Osteocyte (in vitro differentiated cells): ENCODE measurements at places on chromosomes 5 and 9.
A peak's percentile ranks its signal among the peaks of the same experiment; 100 is the strongest.

DNA sequence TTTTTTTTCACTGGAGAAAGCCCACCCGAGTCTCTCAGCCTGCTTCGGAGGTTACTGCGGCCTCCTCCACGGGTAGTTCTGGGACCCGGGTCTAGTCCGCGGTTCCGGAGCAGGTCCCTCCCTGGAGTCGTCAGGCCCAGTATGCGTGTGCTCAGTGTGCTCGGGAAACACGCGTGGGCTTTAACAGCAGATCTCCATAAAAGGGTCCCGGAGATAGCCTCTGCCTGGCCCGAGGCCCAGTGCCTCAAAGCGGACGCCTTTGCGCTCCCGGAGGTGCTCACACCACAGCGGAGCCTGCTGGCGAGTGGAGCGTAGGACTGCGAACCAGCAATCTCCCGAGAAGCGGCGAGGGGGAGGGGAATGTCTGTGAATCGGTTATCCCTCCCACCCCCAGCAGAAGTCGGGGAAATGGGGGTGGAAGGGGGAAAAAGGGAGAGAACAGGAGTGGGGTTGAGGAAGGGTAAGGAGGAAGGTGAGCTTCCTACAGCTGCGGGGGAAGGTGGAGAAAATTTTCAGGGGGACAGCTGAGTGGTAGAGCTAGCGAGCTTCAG is 28.7 kb downstream of the CDKN2A start:
- no peak for DNase-seq

DNA sequence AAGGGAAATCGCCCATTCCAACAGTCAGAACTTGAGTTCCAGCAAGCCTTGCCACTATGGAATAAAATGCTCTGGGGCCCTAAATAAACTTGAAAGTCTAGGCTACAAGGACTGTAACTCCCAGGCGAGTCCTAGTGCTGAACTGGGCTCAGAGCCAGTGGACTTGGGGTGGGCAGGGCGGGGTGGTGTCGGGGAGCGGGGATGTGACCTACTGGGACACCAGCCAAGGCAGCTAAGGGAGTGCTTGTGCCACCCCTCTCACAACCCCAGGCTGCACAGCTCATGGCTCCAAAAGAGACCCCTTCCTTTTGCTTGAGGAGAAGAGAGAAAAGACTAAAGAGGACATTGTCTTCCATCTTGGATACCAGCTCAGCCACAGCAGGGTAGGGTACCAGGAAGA is 61.5 kb downstream of the MEIKIN start:
- DNase-seq = no peak

- no peak for DNase-seq
Measured at GRCh38 chr9:133901184-133901835, 90.8 kb downstream of the VAV2 start.

GRCh38 chr9:127931092-127931881 is 710 bp upstream of the PIP5KL1 start:
- DNase-seq = no peak

- DNase-seq = no peak
Measured at GRCh38 chr5:169218176-169218575, 82.8 kb downstream of the SLIT3 start.

- no peak for DNase-seq
Measured at GRCh38 chr9:69445251-69445650, 120.2 kb downstream of the ENTREP1 start.

- DNase-seq = no peak
Measured at GRCh38 chr5:160506006-160507004, 84.7 kb downstream of the PTTG1 start.

GRCh38 chr9:34862043-34862442 is 96.0 kb upstream of the PHF24 start:
- DNase-seq = no peak

DNA sequence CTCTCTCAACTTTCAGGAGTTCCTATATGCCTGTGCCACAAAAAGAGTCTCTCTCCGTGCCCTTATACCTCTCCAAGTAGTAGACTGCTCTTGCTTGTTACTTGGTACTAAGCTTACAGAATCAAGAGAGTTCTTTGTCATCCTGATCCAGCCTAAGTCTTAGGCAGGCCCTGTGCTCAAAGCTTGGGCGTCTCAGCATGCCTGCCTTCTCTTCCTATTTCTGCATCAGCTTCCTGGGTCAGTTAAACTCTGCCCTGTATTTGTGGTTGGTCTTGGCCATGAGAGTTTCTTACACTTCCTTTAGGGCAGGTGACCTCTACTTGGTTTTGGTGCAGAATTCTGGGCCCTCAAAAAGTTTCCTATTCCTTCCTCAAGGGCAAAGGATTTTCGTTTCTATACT is 33.0 kb upstream of the UGCG start:
- DNase-seq = no peak

DNA sequence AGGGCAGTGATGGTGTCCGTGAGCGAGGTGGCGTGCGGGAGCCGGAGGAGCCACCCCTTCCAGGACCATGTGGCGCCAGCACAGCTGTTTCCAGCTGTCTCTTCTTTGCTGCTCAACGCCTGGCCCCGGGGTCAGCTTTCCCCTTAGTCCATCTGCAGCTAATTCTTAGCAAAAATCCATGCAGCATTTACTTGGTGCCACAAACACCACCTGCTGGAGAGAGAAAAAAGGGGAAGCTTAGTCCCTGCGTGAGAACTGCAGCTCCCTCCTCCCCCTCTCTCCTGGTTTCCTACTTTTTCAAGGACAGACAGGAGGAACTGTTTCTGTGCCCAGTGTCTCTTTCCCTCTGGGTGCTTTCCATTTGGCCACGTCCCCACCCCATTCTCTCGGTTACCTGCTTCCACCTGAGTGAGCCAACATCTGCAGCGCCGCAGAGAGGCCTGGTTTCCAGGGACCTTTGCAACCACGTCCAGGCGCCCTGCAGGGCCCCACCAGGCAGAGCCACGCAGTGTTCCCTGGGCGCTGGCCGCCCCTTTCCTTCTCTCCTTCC is 3.4 kb downstream of the SLC6A19 start:
- DNase-seq = no peak

- no peak for DNase-seq
Measured at GRCh38 chr9:13725516-13725915, 446.0 kb upstream of the MPDZ start.

GRCh38 chr5:175873088-175873454 is 1.7 kb downstream of the CPLX2 start:
- DNase-seq = no peak

- no peak for DNase-seq
Measured at GRCh38 chr9:78196258-78196657, 39.6 kb upstream of the CEP78 start.

DNA sequence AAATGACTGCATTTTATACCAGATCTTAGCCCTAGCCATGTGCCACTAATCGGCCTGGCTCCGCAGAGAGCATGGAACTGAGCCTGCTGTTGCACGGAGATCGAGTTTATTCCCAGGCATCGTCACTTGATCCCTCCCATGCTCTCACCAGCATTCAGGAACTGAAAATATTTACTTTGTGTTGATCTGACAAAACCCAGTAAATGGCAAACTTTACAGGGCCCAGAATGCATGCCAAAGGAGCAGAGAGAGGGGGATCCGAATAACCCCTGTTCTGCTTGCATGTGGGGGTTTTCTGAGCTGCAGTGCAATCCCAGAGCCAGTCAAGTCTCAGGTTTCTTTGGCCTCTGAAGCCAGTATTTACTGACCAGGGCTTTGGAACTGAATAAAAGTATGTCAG is 87.3 kb downstream of the GAS1 start:
- DNase-seq = no peak

DNA sequence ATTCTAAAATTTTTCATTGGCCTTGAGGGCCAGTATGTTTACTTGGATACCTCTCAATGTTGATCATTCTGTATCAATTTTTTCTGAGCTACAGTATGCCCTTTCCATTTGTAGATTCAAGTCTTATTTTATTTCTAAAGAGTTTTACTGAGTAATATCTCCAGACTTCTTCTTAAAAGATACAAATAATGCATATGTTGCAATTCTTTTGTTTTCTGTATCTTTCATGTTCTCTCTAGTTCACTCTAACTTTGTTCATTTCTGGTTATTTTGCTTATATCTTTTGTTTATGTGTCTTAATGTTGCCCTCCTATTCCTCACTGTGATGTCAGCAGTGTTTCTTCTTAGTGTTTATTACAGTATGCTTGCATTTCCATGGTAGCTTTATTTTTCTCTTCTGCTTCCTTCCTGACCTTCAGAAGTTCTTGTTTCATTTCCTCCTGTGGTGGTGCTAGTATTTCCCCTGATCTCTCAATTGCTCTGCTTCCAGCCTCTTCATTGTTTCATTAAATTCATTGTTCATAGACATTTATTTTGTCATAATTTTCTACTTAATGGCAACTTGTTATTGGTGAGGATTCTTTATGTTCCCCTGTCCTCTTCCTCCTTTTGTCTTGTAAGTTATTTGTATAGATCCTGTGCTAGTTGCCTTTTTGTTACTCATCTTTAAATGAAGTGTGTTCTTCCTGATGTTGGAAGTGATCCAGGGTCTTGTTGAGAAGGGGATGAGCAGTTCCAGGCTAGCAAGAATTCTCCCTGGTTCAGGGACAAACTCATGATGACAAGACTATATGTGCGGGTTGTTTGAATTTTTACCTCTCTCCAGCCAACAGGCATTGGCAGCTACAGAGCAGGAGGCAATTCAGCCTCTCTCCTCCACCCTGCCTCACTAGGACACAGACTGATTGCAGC is 160.8 kb downstream of the DEPDC1B start:
- no peak for DNase-seq

DNA sequence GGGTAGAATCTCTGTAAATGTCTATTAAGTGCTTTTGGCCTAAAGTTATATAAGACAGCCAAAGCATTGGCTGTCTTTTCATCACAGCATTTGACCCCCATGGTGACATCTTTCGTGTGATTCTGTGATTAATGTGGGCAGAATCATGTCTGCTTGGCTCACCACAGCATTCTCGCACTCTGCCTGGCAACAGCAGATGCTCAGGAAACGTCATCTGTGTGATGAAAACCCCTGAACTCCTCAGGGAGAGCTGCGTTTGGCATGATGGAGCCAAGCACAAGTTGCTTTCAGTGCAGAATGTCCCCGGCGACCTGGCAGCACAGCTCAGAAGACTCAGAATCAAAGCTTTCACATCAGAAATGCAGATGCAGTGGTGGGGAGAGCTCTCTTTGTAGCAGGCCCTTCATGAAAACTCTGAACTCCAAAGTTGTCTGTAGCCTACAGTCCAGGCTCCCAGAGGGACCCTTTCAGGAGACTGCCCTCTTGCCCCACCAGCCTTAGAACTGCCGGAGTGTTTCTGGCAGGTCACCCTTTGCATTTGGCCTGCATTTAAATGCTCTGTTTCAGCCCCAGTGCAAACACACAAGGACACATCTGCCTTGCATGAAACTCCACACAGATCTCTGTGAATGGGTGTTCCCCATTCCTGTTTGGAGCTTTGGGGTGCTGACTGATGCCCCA is 155.6 kb upstream of the PANK3 start:
- DNase-seq = peak; percentile 54

DNA sequence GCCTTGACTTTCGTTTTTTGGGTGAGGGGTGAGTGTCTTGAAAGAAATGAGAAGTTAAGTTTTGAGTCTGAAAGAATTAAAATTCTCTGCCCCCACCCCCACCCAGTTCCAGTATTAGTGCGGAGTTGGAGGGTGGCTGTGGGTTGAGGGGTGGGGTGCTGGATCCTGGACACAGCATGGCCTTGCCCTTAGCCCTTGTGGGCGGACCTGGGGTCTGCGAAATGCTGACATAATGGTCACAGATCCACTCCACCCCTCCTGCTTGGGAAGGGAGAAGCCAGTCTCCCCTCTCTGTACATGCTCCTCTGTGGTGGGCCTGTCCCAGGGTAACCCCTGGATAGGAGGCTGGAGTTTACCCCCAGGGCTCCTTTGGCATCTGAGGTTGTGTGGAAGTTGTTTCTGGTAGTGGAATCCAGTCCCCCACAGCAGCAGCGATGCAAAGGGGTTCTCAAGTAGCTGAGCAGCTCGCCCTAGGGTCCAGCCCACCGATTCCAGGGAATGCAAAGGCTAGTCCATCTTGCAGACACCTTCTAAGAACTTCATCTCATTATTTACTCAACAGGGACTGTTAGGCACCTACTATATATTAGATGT is 42.8 kb upstream of the TCF7 start:
- no peak for DNase-seq

GRCh38 chr5:154103233-154103632 is 64.5 kb downstream of the MFAP3 start:
- no peak for DNase-seq

DNA sequence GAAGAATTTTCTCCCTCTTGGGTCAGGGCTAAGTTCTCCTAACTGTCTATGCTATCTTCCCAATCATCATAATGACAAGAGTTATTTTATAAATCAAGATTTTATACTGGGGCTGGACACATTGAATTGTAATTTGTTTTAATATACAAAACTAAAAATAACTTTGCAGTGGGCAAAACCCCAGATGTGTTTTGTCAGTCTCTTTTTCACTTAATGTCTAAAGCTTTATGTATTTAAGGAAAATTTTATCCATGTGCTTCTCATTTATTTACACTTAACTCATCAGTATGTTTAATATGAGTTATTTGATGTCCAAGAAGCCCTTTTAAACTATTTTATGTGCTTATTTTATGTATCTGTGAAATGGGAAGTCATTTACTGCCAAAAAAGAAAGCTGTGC is 362.8 kb upstream of the ADAMTSL1 start:
- no peak for DNase-seq

DNA sequence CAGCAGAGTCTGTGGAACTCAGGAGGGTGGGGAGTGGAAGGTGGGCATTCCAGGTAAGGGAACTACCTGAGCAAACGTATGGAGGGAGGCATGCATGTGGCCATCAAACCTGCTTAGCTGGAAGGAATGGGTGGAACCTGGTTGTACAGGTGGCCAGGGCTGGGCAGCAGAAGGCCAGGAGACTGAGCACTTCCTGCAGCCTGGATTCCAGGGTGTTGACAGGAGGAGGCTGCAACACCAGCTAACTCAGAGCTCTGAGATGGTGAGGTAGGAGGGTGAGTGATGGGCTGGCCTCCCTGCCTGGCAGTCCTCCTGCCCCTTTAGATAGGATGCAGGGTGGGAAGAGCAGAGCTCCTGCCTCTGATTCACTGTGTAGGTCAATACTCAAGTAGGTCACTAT is 92.5 kb upstream of the CPEB4 start:
- no peak for DNase-seq

- no peak for DNase-seq
Measured at GRCh38 chr9:74742792-74743730, 144.7 kb downstream of the TRPM6 start.
